ENCODE measurements at places on chromosomes 1 and 21. TPM values are rescaled to one million over a fixed set of nuclear protein-coding genes. Genes with fewer than 3 reads are reported as not detected.

DNA sequence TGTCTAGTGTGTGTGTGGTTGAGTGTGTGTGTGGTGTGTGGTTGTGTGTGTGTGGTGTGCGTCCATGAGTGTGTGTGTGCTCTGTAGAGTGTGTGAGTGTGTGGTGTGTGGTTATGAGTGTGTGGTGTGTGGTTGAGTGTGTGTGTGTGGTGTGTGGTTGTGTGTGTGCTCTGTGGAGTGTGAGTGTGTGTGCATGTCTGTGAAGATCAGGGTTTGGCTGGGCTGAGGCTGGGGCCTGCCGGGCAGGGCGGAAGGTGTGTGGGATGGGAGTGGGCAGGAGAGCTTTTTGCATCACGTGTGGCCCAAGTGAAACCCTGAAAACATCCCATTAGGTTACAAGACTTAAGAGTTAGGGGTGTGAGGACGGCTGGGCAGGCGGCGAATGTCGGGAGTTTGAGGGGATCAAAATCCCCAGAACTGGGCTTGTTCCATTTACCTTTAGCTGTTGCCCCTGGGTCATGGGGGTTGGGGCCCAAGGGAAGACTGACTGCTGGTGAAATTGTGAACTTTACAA, 2.9 kb upstream of the FCMR start:
- no peak for DNase-seq

GRCh38 chr1:11690397-11691301, 861 bp upstream of the DRAXIN start:
- DNase-seq = peak; percentile 71

DNA sequence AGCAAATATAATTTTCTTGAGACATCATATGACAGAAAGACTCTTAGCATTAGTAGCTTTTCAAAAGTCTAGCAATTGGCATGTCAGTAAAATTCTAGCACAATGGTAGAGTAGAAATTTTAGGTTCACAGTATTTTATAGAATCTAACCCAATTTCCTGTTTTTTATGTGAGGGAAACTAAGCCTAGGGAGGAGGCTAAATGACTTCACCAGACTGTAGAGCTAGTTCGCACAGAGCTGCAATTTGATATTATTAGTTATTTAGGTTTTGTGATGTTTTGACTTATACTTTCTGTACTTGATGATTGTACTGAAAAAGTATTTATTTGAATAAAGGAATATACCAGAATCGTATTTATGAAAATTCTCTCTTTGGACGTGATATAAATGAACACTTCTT, 68.5 kb downstream of the CACHD1 start:
- no peak for DNase-seq

The NR5A2 gene
- polyA plus RNA-seq = not detected

DNA sequence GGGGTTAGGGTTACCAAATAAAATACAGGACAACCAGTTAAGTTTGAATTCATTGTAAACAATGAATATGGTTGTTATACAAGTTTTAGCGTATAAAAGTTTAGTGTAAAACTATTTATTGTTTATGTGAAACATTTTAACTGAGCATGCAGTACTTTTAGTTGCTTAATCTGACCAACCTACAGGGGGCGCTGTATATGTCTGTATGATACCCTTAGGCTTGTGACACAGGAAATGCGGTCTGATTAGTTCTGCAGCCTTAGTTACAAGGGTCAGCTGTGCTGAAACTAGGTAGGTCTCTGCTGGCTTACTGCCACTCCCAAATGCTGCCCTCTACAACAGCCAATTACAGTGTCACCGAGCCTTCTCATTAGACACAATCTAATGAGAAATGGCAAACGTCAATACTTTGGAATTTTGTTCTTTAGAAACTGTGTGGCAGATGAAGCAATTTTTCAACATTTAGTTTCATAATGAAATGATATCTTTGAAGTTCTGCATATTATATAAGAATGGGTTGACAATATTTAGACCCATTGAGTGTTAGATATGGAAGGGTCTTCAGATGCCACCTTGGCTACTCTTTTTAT, 56.2 kb downstream of the NTNG1 start:
- DNase-seq = no peak

The FAM163A gene
- polyA plus RNA-seq = 1.1 TPM

- no peak for DNase-seq
These were observed 510.1 kb upstream of the CXADR start for GRCh38 chr21:17002594-17003257.

- no peak for DNase-seq
These were observed 55.1 kb downstream of the RBM11 start for GRCh38 chr21:14271053-14271452.

DNA sequence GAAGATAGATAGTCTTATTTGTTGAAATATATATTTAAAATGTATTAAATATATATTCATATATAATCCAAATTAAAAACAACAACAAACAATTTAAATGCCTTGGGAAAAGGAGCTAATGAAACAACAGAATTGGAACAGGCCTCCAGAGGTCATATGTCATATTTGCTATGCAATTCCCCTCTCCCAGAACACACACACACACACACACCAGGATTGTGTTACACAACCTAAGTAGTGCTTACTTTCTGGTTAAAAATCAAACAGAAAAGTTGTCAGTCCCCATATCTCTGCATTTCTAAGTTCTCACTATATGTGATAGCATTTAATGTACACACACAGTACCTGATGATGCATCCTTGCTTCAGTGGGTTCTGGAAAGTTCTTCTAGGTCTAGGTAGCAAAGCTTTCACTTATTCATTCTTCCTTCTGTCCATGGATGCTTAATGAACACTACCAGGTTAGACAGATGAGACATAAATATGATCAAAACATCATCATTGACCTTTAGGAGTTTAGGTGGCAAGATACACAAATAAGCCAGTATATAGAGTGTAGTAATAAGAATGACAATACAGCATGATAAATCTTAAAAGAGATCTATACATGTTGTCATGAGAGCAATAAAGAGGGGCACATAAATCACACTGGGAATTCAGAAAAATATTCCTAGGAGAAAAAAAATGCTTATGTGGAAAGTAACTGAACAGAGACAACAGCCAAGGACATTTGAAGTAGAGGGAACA, 662.8 kb downstream of the PTPRC start:
- no peak for DNase-seq

The SLC9C2 gene
- polyA plus RNA-seq = not detected

The CELA3A gene
- not detected for polyA plus RNA-seq

The IL12RB2 gene
- polyA plus RNA-seq = not detected

DNA sequence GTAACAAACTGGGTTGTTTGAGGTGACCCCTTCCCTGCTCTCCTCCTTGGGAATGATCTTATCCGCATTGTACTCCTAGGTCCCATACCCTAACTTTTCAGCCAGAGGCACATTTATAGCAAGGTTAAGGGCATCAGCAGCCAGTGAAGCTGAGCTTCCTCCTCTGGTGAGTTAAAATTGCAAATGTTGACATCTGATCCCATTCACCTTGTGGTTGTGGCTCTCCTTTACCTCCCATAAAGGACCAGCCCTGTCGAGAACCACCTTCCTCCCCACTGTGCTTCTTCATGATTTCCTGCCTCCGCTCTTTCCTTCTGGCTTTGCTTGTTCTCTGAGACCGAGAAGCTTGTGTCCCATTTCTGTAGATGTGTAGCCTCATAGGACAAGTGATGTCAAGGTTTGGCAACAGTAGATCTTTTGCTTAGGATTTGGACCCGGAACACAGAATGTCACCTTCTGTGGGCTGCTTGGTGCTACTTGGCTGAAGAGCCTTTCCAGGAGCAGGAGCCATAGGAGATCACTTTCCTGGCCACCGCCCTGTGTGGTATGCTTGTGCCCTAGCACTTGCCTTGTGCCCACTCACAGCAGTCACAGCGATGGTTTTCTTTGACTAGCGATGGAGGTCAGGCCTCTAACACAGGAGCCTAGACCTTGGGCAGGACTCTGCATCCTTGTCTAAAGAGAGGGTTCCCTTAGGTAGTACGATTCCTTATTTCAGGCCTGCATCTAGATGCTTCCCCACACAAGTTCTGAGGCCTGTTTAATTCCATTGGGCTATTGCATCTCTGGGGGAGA, 18.8 kb downstream of the SZRD1 start:
- no peak for DNase-seq

The GBP5 gene
- 0.08 TPM for polyA plus RNA-seq

All from SK-N-SH (cell line).